Stimulated activated CD8-positive, alpha-beta memory T cell treated with anti-CD3 and anti-CD28 coated beads, Interleukin-12 subunit alpha, Interleukin-12 subunit beta, amount 100 ng/mL, for 4 hours (primary cell): ENCODE measurements at places on chromosomes 13 and 19.
A peak's percentile ranks its signal among the peaks of the same experiment; 100 is the strongest.

DNA sequence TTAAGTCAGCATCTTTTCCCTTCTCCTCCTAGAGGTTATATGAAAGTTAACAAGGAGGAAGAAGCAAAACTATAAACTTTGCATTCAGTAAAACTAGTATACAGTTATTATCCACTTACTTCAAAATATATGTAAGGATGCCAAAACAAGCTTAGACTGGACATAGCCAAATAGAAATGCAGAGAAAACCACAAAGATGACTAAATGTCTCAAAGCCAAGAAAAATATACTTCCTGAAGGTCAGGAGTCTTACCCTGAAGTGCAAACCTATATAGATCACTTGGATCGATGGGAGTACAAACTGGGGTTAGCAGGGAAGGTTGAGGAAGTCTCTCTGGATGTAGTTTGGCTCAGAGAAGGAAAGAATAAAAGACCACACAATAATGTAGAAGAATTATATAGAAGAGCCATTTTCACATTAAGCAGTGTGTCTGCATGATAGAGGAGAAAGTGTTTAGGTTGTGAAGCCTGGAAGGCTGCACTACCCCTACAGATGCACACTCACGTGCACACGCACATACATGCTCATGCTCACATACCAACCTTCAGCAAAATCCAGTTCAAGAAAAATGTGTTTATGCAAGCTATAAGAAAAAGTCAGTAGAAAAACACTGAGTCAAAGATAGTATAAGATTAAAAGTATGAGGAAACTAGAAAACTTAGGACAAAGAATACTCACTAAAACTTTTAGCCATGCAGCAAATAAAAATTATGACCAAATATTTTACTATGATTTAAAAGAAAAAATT is 112.1 kb upstream of the RXFP2 start:
- DNase-seq, result no peak

GRCh38 chr19:16342002-16342715 is 17.5 kb downstream of the KLF2 start:
- DNase-seq, result peak; percentile 33

DNA sequence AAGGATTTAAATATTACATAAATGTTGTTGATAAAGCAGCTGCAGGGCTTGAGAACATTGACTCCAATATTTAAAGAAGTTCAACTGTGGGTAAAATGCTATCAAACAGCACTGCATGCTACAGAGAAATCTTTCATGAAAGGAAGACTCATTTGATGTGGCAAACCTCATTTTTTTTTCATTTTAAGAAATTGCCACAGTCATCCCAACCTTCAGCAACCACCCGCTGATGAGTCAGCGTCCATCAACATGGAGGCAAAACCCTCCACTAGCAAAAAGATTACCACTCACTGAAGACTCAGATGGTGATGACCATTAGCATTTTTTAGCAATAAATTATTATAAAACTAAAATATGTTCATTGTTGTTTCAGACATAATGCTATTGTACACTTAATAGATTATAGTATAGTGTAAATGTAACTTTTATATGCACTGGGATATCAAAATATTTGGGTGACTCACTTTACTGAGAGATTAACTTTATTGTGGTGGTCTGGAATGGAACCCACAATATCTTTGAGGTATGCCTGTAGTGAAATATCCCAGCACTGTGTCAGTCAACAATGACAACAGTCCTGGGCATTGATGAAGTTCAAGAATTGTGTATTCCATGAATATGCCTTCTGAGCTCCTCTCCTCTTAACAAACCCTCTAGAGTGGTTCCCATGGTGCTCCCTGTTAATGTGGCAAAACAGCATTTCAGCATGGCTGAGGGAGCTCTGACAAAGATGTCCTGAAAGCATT is 52.4 kb upstream of the SOX21 start:
- no peak for DNase-seq

GRCh38 chr13:77811381-77811780 is 107.2 kb downstream of the EDNRB start:
- DNase-seq, result no peak

DNA sequence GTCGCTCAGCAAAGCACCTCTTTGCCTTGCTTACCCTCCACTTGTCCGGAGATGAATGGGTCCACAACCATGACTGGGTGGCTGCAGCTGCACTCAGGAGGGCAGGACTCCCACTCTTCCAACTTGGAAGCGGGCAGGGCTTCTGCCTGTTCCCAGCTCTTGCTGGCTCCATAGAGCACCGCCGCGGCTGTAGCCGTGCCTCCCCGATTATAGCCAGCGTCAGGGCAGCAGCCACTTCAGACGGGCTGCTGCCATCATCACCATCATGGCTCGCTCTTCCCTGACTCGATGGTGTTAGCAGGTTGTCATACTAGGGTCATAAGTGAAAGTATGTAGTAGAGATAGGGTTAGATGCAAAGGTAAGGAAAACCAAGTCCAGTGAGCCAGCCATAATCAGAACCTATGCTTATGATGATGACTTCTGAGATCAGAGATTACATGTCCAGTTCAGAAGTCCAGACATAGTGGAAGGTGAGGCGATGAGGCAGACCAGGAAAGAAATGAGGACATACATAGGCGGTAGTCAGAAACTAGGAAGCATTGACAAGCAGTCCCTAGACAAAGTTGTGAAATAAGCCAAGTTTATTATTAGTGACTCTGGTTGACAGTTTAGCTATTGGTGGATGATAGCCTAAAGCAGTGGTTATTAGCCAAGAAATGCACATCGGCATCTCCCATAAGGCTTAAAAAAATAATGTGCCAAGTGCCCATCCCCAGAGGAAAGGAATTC is 4.4 kb upstream of the INTS6 start:
- no peak for DNase-seq

GRCh38 chr19:46449228-46449627 is 20.5 kb upstream of the PNMA8C start:
- no peak for DNase-seq

DNA sequence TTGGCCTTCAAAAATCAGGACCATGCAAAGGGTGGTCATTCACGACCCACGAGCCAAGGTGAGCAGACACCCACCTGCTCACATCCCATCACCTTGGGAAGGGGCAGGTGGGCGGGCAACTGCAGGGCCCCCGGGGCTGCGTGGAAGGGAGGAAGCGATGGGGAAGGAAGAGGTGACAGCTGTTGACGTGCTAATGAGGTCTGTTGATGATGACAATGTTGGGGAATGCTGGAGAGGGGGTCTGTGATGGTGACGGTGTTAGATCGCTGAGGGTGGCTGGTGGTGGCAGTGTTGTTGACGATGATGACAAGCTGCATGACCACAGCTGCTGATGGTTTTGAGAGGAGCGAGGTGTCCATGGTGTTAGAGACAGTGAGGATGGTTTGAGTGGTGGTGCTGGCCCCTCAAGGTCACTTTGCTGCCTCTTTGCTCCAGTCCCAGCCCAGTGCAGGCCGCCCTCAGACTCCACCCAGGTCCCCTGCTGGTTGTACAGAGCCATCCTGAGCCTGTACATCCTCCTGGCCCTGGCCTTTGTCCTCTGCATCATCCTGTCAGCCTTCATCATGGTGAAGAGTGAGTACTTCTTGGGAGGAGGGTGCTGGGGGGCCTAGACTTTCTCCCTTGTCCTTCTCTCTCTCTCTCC is 900 bp downstream of the MCEMP1 start:
- no peak for DNase-seq

GRCh38 chr13:105428811-105429210 is 1106.7 kb downstream of the EFNB2 start:
- no peak for DNase-seq

DNA sequence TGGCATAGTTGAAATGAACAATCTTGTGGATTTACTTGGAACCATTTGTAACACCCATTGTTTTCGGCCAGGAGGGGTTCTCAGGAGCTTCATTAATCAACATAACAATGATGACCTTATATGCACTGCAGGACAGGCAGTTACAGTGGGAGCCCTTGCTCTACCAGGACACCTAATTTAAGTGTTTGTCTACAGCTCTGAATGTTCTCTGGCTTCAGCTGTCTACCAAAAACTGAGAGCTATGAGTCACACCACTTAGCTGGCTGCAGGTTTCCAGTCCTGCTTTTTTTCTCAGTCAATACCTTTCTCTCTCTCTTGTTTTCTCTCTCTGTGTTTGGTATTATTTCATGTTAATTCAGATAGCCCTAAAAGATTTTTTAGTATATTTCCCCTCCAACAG is 105.4 kb upstream of the MBNL2 start:
- DNase-seq, result no peak

- no peak for DNase-seq
Observed at GRCh38 chr19:32669310-32669709, 5.7 kb downstream of the ANKRD27 start.

GRCh38 chr19:18949858-18950257 is 8.8 kb upstream of the HOMER3 start:
- DNase-seq, result no peak

GRCh38 chr19:23817519-23817918 is 58.8 kb upstream of the ZNF681 start:
- DNase-seq, result no peak

- no peak for DNase-seq
Observed at GRCh38 chr19:36392916-36393673, 14.1 kb upstream of the ZFP14 start.

DNA sequence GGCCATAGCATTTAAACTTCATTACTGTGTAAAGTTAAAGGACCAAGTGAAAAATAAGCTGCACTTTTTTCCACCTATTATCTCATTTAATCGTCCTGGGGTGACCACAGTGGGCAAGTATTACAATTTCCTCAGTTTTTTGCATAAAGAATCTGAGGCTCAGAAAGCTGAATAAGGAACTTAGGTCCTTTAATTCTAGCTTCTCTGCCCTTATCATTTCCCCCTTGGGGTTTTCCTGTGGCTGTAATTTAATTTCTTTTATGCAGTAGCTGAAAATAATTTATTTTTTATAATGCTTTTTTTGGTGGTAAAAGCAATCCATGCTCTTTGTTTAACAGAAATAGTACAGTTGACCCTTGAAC is 59.8 kb upstream of the RCBTB2 start:
- DNase-seq, result no peak

- no peak for DNase-seq
Observed at GRCh38 chr19:52200044-52200443, 10.2 kb downstream of the PPP2R1A start.

DNA sequence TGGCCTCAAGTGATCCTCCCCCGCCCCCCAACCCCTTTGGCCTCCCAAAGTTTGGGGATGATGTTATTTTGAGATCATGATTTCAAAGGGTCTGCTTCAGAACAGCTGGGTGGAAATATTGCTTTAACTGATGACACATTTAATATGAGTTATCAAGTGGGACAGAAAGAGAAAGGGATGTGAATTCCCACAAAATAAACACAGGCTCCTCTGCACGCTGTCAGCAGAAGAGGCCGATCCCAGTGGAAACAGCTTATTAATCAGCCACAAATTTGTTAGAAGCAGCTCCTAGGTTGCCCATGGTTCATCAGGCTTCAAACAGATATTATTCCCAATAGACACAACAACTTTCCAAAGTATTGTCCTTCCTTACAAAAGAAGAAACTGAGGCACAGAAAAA is 4.7 kb downstream of the DCLK1 start:
- no peak for DNase-seq

DNA sequence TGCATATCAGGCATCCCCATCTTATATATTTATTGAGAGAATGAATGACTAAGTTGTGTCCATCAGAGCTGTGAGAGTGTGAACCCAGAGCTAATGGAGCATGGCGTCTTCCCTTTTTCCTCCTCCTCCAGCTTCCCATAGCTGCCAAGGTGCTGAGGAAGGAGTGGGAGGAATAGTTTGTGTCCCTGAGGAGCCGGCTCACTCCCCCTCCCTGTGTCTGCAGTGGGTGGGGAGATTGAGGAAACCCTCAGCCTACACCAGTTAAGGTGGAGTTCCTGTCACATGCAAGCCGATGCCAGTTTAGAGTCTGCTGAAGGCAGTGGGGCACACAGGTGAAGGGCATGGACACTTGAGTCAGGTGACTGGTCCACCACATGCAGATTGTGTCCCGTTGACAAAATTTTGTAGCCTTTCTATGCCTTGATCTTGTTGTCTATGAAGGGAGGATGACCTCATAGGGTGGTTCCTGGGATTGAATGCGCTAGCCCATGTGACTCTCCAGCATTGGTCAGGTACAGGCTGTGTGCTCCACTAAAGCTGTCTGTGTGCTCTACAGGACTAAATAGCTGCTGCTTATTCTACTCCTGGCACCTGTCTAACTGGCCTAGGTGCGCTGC is 47.6 kb upstream of the GPI start:
- no peak for DNase-seq

DNA sequence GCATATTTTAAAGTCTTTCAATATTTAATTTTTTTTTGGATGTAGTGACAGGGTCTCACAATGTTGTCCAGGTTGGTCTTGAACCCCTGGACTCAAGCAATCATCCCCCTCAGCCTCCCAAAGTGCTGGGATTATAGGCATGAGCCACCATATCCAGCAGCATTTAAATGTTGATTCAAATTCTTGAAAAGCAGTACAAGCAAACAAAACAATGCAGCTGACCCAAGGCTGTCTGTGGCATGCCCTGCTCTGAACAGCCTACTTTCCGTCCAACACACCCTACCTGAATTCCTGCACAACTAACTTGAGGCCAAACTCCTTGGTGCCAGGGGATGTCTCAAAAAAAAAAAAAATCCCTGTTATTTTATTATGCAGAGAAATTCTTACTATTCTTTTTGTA is 23.0 kb downstream of the NEK5 start:
- no peak for DNase-seq

DNA sequence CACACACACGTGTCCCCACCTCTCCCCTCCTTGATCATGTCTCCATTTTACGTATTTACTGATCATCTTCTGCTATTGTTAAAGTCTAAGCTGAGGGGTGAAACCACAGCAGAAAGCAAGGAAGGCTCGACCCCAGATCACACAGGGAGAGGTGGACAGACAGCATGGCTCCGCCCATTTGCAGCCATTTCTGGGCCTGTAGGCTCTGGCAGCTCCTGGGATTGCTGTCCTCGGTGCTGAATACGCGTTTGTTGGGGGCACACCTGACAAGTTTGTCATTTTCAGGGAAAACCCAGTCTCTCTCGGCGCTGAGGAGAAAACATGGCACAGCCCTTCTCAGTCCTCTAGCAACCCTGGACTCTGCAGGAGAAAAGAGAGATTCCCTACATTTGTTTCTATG is 8.0 kb downstream of the TMEM86B start:
- no peak for DNase-seq

DNA sequence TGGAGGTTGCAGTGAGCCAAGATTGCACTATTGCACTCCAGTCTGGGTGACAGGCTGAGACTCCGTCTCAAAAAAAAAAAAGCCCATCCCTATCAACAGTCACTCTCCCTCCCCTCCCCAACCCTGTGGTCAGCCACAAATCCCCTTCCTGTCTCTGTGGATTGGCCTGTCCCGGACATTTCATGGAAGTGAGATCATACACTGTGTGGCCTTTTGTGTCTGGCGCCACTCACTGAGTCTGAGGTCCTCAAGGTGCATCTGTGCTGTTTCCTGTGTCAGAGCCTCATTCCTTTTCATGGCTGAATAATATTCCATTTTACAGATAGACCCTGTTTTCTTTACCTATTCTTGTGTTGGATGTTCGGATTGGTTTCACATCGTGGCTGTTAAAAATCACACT is 149.5 kb downstream of the PTPRS start:
- DNase-seq, result no peak

DNA sequence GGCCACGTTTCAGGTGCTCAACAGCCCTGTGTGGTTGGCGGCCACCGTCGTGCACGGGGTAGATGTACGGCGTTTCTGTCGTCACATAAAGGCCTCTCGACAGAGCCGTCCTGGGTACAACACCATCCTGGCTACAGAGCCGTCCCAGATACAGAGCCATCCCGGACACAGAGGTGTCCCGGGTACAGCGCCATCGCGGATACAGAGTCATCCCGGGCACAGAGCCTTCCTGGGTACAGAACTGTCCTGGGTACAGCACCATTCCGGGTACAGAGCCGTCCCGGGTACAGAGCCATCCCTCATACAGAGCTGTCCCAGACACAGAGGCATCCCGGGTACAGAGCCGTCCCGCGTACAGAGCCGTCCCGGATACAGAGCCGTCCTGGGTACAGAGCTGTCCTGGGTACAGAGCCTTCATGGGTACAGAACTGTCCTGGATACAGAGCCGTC is 222.7 kb upstream of the SOX1 start:
- DNase-seq, result no peak
